ENCODE measurements at places on chromosomes 1 and 21. TPM values are rescaled to one million over a fixed set of nuclear protein-coding genes. Genes with fewer than 3 reads are reported as not detected.

The TACSTD2 gene
- not detected for total RNA-seq

The CRTC2 gene
- total RNA-seq = 33.2 TPM

The OR10J4 gene
- not detected for total RNA-seq

The SEMA4A gene
- total RNA-seq = 0.42 TPM

The LCE3D gene
- total RNA-seq = 1.3 TPM

The ATP6V1G3 gene
- total RNA-seq = not detected

The RAP1GAP gene
- 12.0 TPM for total RNA-seq

The EXTL2 gene
- 9.4 TPM for total RNA-seq

The SYTL1 gene
- 0.53 TPM for total RNA-seq

The ZNF683 gene
- not detected for total RNA-seq

The COL6A1 gene
- total RNA-seq = 23.6 TPM

The OR14I1 gene
- not detected for total RNA-seq

The PTPN7 gene
- total RNA-seq = not detected

The ZNF648 gene
- total RNA-seq = not detected

The FOXJ3 gene
- total RNA-seq = 19.6 TPM

The GPA33 gene
- total RNA-seq = not detected

The RGS18 gene
- not detected for total RNA-seq

The FMO5 gene
- 0.18 TPM for total RNA-seq

The FALEC gene
- total RNA-seq = not detected

The FAAH gene
- total RNA-seq = 0.77 TPM

The IVL gene
- not detected for total RNA-seq

The CAPN9 gene
- total RNA-seq = not detected

The ST3GAL3 gene
- total RNA-seq = 2.0 TPM

The NUAK2 gene
- total RNA-seq = 31.2 TPM

The TTC24 gene
- not detected for total RNA-seq

The HMCN1 gene
- total RNA-seq = 0.27 TPM

The GPR37L1 gene
- 0.14 TPM for total RNA-seq

The TCP10L gene
- total RNA-seq = 0.90 TPM

The FCAMR gene
- total RNA-seq = not detected

All from A549 treated with RU486 at 1 μM for 4 hours (cell line).